ENCODE measurements at places on chromosomes 3 and 15.
A peak's percentile ranks its signal among the peaks of the same experiment; 100 is the strongest.

GRCh38 chr15:65245096-65245856 lies 34.0 kb upstream of the CILP start:
- no peak for DNase-seq

GRCh38 chr15:38487378-38487777 lies 33.5 kb downstream of the FAM98B start:
- no peak for DNase-seq

DNA sequence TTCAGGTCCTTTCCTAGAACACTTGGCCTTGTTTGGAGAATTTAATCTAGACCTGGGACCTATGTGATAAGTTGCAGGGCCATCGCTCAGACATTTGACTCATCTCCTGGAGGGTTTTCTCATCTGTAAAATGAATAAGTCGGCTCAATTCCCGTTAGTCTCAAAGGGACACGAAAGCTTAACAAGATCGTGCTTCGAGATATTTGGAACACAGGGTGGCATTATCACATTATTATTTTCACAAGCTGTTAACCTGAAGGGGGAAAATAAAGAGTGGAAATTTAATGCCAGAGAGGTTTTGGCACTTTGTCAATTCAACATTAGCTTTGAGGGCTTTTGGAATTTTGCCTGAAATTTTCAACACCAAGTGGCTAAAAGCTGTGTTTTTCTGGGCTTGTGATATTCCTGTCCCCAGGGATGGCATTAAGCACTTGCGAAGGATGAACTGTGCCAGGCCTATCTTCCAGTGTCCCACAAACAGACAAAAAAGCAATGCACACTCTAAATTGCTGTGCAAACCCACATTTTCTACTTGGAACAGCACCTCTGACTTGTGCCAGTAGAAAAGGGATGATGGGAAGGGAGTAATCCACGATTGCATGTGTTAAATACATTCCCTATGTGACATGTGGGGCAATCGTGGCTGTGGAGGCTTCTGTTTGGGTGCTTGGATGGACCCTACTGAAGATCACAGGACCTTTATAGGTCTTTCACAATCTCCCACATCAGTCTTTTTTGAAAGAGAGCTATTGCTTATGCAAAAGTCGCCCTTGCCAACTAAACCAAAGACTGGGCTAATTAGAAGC lies 478.7 kb downstream of the MFSD1 start:
- DNase-seq: no peak

DNA sequence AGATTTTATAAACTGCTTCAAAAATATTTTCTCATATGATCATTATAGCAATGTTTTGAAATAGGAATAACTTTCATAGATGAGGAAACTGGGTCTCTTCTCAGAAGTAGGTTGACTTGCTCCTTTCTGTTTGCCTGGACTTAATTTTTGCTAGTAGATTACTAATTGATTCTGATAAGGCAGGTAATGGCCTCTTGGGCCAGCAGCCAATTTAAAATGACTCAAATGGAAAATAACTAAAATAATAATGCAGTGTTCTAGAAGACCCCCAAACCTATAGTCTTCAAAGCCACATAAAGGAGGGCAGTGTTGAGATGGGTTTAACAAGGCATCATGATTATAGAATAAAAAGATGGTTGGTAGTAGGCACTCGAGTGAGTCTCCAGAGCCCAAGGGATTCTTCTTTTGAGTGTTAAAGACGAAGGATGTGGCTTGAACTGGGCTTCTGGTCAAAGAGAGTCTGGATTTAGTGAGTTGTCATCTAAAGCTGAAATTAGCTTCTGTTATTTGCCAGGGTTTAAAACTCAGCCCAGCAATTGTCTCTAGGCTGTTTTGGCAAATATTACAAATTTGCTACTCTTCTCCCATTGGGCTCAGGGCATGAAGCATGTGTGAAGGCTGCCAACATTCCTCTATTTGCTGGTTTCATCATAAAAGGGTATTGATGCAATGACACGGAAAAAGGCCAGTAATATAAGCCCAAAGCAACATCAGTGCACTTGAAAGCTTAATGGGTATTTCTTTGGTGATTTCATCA lies 297.1 kb upstream of the MEIS2 start:
- no peak for DNase-seq

GRCh38 chr15:77898811-77899730 lies 178.4 kb downstream of the TBC1D2B start:
- DNase-seq: no peak

GRCh38 chr3:18189282-18190050 lies 235.7 kb downstream of the SATB1 start:
- DNase-seq: no peak

- DNase-seq: no peak
Measured at GRCh38 chr3:29322586-29322985, 41.7 kb downstream of the RBMS3 start.

DNA sequence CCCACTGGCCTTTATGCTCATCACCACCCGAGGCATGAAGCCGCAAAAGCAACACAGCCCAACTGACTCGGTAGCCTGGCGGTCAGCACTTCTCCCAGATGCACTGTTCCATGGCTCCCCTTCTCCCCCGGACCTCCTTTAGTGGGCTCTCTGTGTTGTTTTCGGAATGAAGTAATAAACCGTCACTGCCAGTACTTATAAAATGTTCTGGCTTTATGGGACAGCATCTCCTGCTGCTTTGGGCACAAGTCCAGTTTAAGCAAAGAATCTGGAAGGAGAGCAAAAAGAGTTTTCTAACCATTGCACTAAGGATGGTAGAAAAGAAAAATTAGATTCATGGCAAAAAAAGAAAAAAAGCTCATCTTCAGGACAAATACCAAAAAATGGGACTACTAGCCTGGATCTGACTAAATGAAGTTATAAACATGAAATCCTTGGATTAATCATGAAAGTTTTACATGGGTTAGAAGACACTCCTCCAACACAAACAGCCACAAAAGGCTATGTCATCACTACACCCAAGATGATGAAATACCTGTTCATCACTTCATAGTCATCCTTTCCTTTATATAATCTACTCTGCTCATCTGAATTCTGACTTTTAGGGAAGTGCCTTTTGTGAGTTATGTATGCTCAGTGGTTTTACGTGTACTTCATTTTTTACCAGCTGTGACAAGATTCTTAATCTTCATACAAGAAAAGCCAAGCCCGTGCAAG lies 89.5 kb upstream of the UBE2E2 start:
- DNase-seq: no peak

DNA sequence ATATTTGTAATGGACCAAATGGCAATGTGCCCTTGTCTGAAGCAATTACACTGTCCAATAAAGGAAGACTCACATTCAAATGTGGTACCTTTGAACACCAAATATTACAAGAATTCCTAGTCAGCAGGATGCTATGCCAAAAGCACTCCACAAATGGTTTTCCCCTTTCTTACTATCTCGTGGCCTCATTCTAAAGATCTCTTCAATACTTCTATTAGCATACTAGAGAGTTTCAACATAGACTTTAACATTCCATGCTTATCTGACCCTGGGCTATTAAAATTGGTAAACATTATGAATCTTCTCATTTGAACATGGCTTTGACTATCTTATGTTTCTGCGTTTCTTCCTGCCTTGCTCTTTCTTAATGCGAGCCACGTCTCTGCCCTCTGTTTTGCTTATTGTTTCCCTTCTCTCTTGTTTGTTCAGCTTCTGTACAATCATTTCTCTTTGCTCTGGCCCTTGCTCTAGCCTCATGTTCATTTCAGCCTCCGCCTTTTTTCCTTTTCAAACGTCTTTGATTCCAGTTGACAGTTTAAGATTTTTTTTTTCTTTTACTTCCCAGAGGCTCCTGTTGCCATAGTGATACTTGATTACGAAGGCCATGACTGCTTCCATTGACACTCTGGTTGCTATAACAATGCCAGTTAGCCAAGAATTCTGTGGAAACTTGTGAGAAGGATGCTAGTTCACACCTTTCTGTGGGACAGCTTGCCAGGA lies 49.5 kb upstream of the SLC9A9 start:
- no peak for DNase-seq

GRCh38 chr3:104367000-104367399 lies 999.7 kb upstream of the ALCAM start:
- no peak for DNase-seq

GRCh38 chr3:142693136-142693853 lies 30.5 kb upstream of the TRPC1 start:
- DNase-seq: no peak

DNA sequence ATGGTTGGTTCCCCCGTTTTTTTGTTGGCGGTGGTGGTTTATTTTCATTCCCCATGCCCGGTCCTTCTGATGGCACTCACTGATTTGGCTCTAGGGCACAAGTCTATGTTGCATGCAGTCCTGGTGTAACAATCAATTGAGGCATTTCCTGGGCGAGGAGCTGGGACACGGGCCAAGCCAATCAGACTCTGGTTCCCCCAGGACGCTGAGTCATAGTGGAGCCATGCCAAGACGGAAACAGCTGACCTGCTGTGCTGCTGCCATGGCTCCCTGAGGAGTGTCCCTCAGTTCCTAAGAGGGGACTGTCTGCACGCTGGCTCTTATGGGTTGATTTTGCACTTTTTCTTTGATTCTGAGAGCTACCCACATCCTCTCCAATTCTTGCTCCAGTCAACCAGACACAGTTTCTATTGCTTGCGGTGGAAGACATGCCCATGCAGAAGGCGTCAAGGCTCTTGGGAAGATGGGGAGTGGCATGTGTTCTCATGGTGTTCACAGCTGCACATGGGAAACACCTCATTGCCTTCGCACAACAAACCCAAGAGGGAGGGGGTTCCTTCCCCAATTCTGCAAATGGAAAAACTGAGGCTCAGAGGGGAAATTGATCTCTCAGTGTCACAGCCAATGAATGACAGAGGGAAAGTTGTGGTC lies 28.3 kb upstream of the ALDH1L1 start:
- DNase-seq: no peak

GRCh38 chr15:69750253-69750652 lies 297.6 kb downstream of the RPLP1 start:
- no peak for DNase-seq

- DNase-seq: no peak
Measured at GRCh38 chr15:56353740-56354139, 11.5 kb upstream of the TEX9 start.

- DNase-seq: no peak
Measured at GRCh38 chr15:81413851-81414250, 39.8 kb upstream of the TMC3 start.

GRCh38 chr15:66876421-66876730 lies 174.3 kb downstream of the SMAD6 start:
- DNase-seq: no peak

DNA sequence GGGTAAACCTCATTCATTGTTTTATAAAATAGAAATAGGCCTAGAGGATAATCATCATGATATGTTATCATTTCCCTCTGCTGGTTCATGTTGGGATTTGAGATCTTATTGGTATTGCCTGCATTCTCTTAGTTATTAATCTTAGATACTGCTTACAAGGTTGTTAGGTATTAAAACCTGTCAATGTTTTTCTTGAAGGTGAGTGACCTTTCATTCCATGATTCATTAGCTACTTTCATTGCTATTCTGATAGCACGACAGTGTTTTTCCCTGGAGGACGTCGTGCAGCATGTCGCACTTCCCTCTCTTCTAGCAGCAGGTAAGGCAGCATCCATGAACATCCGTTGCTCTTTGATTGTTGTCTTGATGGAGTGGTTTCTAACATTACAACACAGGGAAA lies 17.1 kb downstream of the P2RY12 start:
- no peak for DNase-seq

- no peak for DNase-seq
Measured at GRCh38 chr3:4416961-4417360, 50.1 kb downstream of the SUMF1 start.

GRCh38 chr3:177589911-177590381 lies 392.7 kb upstream of the TBL1XR1 start:
- no peak for DNase-seq

- no peak for DNase-seq
Measured at GRCh38 chr3:133701435-133702358, 40.0 kb upstream of the TOPBP1 start.

GRCh38 chr15:74598126-74598842 lies 17.4 kb upstream of the CLK3 start:
- peak; percentile 75 for DNase-seq

DNA sequence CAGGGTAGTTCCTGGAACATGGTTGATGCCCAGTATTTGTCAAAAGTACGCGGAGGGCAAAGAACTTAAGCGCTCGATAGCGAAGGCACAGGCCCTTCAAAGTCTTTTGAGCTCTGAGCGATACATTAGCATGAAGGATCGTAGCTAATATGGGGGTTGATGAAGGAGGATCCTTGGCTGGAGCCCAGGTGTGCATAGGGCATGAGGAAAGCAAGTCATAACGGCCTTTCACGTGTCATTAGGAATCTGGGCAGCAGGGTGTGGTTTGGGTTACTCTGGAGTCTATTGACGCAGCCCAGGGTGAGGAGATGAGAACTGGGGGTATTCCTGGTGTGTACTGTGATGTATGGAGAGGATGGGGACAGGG lies 31.7 kb downstream of the SPINK8 start:
- no peak for DNase-seq

DNA sequence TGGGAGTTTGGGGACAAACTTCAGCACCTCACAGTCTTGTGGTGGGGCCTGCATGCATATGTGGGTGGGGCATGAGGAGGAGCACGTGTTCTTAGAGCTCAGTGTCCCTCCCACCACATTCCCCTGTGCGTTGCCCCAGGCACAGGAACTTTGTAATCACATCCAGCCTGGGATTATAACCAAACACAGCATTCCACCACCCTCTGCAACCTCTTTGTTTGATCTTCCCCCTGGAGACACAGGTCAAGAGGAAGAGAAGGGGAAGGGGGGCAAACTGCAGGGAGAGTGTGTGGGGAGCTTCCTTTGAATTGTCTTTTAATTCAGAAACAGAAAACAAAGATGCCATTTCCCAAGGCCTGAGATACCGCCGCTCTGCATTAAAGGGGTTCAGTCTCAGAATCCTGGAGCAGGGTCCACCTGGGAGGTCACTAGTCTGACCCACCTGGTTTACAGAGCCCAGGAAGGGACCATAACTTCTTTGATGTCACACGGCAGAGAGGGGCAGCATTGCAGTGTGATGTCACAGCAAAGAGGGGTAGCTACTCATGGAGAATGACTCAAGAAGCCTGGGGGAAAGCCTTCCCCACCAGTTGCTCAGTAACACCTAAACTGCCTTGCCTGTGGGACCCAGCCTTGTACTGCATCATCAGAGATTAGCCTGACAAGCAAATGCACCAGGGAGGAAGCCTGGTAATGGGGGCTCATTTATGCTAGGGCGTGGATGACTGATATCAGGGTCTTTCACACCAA lies 106.3 kb upstream of the RNU6-1 start:
- DNase-seq: no peak

GRCh38 chr3:157824281-157824680 lies 281.9 kb downstream of the SHOX2 start:
- DNase-seq: no peak

DNA sequence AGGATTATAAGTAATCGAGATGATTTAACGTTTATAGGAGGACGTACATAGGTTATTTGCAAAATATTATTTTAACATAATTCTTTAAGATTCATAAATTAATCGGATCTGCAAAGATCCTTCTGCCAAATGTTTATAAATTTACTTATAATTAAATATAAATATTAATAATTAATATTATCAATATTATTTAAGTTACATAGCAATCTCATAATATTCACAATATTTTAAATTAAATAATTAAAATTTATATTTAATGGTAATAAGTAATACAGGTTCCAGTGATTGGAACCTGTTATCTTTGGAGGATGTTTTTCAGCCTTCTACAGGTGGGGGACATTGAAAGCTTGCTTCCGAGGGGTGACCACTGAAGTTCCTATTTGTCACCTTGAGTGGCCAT lies 16.1 kb downstream of the WDR53 start:
- no peak for DNase-seq
